PC-9 (cell line): ENCODE measurements at places on chromosomes 7 and 10. TPM values are rescaled to one million over a fixed set of nuclear protein-coding genes. Genes with fewer than 3 reads are reported as not detected.

GOLGA7B gene
- total RNA-seq, result 0.90 and 1.1 TPM in 2 replicates

SEC61A2 gene
- 4.9 and 6.8 TPM in 2 replicates for total RNA-seq

DNA sequence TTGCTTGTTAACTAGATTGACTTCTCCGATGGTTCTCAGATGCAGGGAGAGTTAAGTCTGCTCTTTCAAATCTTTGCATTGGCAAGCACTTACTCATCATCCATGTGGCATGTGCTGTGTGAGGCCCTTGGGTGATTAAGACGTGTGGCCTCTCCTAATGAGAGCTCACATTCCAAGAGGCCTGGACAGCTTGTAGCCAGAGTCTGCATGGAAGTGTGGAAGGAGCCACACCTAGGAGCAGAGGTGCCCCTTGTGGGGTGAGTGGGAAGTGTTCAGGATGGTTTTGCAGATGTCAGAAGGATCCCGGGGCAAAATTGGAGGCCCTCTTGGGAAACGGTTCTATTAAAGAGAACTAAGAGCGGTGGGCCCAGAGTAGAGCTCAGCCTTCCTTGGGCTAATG lies 225.9 kb downstream of the PAXIP1 start:
- DNase-seq, result no peak

DNA sequence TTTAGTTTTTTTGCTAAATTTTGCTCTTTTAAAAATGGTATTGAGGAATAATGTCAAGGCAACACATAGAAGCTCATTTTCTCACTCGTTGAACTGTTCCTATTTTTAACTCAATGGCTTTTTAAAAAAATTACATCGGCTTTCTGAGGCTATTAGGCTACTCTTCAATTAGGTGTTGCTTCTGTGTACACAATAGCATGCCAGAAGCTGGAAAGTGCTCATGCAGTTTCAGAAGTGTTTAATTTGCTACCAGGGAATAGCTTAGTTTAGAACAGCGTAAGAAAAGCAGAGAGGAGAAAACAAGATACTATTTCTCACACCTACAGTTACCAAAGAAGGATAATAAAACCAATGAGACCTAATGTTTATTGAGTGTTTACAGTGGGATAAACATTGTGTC lies 157.4 kb downstream of the NXPH1 start:
- DNase-seq, result no peak

GRCh38 chr7:121420976-121421375 lies 24.9 kb upstream of the FAM3C start:
- DNase-seq, result peak; percentile 46

DNA sequence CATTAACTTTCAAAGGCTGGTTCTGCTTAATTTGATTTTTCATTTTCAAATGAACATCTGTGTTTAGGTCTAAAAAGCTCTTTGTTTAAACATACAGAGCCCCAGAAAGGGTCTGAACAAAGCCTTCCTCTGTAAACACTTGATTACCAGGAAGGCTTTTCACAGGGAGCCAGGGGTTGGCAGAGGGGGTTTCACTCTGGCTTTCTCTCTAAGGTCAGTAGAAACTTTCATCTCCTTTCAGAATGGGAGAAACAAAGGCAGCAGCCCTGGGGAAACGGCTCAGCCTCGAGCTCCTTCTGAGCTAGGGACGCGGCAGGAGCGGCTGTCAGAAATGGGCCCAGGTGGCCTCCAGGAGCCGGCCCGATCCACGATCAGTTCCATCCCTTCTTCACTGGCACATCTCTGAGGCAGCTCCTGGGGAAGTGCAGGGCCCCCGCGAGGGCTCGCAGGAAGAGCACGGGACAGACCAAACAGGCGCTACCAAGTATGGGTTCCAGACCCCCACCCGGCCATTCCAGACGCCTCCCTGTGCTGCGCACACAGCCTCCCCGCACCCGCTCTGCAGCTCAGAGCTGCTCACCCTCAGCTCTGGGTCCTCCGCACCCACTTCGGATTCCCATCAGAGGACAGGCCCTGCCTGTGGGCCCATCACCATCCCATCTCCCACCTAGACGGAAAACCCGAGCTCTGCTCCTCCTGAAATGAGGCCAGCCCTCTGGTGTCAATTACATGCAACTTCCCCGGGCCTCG lies 124.1 kb downstream of the MAD1L1 start:
- no peak for DNase-seq
